HCEC 1CT (cell line): ENCODE measurements at places on chromosomes 7 and 10.

- no peak for DNase-seq
These were observed 338.6 kb downstream of the CNTNAP2 start for GRCh38 chr7:146455091-146455655.

DNA sequence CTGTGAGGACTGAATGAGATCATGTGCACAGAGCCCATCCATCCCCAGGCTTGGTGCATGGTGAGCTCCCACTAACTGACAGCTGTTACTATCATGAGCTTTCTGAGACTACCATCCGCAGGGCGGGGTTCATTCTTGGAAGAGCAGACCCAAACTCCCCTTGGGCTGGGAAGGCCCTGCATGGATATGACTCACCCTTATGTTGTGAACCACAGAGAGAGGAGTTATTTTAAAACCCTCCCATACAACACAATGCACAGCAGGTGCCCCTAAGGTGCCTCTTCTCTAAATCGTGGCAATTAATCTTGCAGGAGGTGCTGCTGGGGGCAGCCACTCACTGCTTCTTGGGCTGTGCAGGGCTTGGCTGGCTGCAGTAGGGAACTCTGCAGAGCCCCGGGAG is 219.1 kb downstream of the GFRA1 start:
- no peak for DNase-seq

- no peak for DNase-seq
These were observed 79.9 kb downstream of the ZRANB1 start for GRCh38 chr10:125021686-125022344.

- no peak for DNase-seq
These were observed 114.2 kb downstream of the ZMIZ1 start for GRCh38 chr10:79182781-79183467.

DNA sequence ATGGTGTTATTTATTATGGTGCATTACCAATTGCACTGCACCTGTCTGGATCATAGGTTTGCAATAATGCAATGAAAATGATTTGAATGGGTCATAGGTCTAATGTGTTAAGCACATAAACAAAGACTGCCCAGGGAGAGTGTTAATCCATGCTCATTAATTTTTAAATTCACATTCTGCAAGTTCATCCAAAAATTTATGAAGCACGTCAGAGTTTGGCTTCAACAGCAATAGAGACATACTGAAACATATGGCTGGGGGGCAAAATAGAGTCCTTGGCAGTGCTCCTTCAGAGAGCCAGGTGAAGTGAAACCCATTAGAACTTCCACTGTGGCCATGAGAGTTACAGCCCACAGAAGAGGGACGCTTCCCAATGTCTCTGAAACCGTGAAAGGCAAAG is 441.1 kb downstream of the POM121L12 start:
- no peak for DNase-seq

DNA sequence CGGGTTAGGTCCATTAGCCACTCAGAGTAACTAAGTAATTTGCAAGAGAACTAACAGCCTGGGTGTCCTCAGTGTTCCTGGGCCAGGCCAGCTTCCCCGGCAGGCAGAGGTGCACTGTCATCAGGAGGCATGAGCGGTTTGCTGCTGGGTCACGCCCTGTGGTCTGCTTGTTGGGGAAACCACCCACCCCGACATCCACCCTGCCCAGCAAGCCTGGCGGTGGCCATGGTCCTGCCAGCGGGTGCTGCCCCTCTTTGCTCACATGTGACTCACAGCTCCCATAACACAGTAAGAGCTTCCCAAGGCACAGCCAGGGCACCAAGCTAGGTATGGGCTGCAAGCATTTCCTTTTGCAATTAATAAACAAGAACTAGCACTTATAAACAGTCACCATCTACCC is 75.9 kb downstream of the RGS10 start:
- DNase-seq: no peak

DNA sequence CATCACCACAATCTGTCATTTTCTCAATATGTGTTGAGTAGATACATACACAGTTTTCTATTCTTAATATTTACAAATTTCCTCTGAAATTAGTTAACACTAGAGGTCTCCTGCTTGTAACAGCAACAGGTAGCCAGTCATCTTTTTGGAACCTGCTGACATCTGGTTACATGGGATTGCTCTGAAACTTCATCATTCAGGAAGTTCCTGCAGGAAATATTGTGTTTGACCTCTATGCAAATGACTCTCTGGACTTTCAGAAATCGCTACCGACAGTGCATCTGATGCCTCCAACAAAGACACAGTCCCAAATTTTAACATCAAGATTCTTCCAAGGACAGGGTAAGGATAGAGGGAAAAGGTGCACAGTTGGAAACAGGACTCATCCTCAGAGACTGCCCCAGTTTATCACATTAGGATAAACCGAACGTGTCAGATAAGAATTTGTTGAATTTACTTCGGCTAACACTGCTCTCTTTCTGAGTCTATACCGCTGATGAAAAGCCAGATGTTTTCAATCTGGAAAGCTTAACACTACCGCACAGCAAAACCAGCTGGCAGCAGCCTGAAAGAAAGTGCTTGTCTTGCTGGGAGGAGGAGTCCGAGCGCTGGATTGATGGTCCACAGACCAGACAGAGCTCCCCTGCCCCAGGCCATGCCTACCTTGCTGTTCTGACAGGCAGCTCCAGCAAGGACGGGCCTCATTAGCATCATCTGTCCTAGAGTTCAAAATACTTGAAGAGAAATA is 633.4 kb downstream of the PARD3 start:
- peak; percentile 22 for DNase-seq

GRCh38 chr10:7471720-7472367 is 61.0 kb upstream of the SFMBT2 start:
- no peak for DNase-seq

- DNase-seq: no peak
These were observed 13.1 kb upstream of the SLC26A3 start for GRCh38 chr7:107816011-107816566.

DNA sequence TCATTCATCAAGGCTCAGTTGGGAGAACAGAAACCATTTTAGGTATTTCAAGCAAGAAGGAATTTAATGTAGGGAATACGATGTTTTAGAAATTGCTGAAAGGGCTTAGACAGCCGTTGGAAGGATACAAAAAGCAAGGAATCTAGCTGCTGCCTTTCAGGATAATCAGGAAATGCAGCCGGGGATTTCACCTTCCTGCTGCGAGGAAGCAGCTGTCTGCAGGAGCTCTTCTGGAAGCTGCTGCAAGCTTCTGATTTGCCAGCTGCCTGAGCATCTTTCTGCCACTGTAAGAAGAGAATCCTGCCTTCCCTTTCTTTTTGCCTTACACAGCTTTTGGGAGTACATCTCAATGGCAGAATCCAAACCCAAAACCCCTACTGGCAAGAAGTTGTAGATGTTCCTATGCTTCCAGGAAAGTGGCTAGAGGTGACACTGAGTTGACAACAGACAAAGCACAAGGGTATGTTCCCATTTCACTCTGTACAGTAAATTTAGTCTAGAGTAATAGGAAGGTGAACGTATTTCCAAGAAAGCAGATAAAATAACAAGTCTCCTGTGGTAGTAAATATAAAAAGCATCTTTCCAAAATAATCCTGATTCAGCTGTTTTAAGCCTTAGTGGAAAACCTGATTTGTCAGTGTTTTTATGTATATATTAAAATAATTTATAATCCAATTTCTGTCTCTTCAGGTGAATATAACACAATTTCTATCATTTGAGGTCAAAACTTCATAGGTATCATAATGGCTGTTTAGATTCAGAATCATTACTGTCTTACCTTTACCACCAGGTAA is 148.4 kb upstream of the LRGUK start:
- no peak for DNase-seq

- DNase-seq: peak; percentile 94
These were observed 47.9 kb upstream of the NPFFR1 start for GRCh38 chr10:70331486-70332268.

DNA sequence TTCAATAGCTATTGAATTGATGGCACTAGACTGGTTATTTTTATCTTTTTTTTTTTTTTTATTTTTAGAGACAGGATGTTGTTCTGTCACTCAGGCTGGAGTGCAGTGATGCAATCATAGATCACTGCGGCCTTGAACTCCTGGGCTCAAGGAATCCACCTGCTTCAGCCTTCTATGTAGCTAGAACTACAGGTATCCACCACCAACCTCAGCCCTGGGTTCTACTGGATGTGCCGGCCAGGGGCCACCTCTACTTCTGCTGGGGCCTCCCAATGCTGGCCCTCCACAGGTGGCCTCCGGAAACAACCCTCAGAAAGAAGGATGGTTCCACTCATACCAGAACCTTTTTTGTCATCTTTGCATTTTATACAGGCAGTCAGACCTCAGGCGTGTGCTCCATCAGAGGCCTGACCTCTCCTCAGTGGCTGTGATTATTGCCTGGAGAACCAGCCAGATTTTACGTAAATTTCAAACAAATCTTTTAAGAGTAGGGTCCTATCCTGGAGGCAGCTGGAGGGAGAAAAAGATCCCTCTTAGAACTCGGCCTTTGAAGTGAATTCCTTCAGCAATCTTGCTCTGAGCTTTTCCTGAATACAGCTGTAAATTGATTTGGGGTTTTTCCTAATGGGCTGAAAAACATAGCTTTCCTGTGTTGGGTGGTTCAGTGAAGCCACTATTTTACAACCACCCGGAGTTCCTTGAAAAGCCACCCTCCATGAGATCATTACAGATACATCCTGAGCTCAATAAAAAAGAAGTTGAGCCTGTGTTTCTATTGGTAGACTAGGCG is 110.0 kb downstream of the SPAG6 start:
- DNase-seq: no peak

DNA sequence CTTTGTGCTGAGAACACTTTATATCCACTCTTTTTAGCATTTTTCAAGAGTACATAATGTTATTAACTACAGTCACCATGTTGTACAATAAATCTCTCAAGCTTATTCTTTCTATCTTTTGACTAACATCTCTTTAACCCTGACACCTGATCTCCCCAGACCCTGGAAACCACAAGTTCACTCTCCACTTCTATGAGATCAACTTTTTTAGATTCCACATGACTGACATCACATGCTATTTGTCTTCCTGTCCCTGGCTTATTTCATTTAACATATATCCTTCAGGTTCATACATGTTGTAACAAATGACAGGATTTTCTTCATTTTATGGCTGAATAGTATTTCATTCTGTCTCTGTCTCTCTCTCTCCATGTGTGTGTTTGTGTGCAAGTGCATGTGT is 15.5 kb downstream of the SLC13A1 start:
- DNase-seq: no peak

GRCh38 chr7:49927631-49928030 is 154.2 kb downstream of the VWC2 start:
- DNase-seq: no peak

- DNase-seq: no peak
These were observed 163.5 kb downstream of the GFRA1 start for GRCh38 chr10:116109481-116109880.

DNA sequence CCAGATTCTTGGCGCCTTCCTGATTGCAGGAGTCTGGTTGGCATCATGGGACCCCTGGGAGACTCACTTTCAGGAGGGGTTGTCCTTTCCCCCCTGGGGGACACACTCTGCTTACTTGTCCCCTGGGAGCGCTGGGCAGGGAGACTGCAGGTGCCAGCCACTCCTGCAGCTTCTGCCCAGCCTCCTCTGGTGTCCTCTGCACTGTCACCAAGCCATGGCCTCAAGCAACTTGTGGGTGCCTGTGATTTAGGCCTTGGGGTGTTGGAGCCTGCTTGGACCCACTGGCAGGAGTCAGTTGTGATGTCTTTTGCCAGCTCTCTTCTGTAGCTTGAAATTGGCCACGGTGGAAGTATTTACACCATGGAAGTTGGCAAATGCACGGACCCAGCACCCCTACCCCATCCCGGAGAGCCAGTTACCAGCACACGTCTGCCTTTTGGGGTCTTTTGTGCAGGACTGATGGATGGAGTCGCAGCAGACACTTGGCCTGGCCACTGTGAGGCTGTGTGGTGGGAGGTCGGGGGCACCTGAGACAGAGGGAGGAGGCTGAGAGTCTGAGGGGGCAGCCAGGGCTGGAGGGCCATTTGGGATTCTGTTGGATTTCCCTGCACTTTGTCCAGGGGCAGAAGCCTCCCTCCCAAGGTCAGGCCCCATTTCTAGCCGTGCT is 104.7 kb downstream of the LHPP start:
- DNase-seq: no peak

DNA sequence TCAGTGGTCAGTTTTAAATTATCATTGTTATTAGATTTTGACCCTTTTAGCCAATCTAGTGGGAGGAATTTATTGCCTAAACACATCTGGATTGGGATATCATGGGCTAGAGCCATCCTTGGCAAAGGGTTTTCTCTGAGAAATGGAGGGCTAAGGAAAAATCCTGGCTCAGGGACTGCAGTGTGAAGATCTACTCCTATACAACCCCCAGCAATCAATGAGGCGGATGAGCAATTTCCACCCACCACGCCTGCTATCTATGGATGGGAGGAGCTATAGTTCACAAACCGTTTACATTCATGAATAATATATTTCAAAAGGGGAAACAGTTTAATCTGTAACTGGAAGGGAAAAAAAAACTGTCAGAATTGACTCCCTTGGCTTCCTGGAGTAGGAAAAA is 2.7 kb downstream of the CAV1 start:
- DNase-seq: peak; percentile 55

DNA sequence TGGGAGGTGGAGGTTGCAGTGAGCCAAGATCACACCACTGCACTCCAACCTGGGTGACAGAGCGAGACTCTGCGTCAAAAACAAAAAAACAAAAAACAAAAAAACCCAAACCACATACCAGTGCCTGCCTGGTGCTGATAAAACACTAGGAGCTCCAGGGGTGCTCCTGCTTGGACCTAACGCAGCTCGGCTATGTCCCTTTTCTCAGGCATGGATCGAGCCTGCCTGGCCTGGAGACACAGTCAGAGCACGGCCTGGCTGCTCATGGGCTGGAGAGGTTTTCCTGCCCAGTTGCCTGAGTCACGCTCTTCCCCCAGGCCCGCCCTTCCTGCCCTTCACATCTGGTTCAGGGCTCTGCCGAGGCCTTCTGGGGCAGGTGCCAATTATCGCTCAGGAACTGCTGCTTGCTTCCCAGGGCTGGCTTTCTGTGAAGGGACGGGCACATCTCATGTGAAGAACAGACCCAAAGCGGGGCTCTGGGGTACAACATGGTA is 12.6 kb upstream of the NPFFR1 start:
- DNase-seq: peak; percentile 95

- DNase-seq: no peak
These were observed 13.0 kb downstream of the PALD1 start for GRCh38 chr10:70491614-70492013.
